Stimulated activated CD8-positive, alpha-beta memory T cell treated with anti-CD3 and anti-CD28 coated beads, Interleukin-15, amount 100 ng/mL, for 24 hours (primary cell): ENCODE measurements at places on chromosomes 4 and X.

GRCh38 chr4:24073948-24074347 is 184.1 kb upstream of the PPARGC1A start:
- no peak for DNase-seq

- DNase-seq = no peak
Observed at GRCh38 chr4:53039741-53040458, 177.8 kb downstream of the RASL11B start.

- DNase-seq = no peak
Observed at GRCh38 chr4:145521282-145521681, 39.6 kb downstream of the SMAD1 start.

DNA sequence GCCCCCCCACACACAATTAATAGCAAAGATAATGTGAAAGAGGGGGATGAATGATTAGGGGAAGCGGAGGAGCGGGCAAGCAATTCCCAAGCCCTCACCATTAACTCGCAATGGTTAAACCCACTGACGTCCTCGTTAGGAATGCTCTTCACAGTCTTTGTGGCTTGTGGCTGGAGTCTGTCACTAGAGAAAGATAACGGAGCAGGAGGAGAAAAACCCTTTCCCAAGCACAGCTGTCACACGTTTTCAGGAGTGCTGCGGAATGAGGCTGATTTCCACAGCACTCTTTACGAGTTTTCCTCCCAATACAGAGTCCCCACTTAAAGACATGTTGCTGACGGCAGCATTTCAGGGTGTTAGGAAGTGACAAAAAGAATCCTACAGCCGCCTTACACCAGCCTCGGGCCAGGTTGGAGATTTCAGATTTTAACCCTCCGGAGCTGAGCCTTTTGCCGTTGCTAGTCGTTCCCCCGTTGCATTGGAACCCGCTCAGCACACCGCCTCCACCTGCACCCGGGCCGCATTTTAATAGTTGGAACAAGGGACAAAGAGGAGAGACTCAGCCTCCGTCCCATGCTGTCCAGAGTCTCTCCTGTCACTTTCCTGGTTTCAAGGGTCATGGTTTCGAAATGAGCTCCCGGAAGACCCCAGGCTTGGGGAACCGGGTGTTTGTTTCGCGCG is 92.2 kb downstream of the GEMIN8 start:
- no peak for DNase-seq

DNA sequence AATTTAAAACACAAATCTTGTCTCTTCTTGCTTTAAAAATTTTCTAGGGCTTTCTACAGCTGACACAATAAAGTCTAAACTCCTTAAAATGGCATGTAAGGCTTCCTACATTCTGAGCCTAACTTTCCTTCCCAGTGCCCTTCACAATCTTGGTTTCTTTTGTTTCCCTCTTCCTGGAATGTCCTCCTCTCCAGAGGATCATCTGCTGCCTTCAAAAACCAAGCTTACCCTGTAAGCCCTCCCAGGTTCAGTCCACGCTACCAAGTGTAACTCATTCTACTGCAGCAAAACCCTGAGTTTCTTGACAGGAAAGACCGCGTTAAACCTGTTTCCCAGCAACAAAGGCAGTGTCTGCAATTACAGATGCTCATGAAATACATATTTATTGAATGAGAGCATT is 91.3 kb downstream of the SHISA3 start:
- no peak for DNase-seq

DNA sequence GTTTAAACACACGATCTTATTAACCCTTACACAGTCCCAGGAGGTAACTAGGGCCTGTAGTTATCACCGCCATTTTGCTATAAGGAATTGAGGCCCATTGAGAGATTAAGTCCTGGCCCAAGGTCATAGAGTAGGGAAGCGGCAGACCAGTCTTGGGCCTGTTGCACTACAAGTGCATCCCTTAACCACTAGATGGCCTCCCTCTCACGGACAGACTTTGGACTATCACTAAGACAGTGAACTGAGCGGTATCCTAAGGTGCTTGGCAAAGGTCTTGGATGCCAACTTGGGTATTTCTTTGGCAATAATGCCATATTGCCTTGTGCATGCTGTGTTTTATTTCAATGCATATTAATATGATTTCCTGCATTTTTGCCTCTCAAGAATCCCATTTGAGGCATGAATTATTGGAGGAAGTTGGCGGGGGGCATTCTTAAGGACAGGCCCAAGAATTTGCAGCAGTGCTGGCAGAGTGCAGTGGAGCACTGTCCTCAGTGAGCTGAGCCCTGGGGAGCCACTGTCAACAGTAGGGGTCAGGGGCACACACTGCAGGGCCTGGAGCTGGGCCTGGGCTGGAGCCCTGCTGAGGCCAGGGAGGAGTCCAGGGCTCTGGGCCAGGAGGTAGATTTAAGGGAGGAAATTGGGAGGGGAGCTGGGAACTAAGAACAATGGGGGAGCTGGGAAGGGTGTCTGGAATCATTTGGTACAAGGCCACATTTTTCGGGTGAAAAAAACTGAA is 147.4 kb downstream of the SMIM20 start:
- DNase-seq = no peak

DNA sequence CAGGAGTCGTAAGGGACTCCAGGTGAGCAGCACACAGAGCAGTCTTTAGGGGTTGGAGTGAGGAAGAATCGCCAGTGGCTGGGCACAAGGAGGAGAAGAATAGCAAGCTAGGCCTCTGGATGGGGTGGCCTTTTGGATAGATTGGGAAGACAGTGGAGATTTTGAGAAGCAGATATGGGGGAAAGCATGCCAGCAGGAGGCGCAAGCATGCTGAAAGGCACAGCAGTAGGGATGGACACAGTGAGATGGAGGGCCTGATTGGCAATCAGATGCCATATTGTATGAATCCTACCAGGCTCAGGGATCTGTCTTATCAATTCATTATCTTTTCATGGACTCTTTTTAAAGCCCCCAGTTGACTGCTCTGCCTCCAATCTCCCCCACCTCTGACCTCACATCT is 60.4 kb upstream of the MAGEA4 start:
- no peak for DNase-seq

DNA sequence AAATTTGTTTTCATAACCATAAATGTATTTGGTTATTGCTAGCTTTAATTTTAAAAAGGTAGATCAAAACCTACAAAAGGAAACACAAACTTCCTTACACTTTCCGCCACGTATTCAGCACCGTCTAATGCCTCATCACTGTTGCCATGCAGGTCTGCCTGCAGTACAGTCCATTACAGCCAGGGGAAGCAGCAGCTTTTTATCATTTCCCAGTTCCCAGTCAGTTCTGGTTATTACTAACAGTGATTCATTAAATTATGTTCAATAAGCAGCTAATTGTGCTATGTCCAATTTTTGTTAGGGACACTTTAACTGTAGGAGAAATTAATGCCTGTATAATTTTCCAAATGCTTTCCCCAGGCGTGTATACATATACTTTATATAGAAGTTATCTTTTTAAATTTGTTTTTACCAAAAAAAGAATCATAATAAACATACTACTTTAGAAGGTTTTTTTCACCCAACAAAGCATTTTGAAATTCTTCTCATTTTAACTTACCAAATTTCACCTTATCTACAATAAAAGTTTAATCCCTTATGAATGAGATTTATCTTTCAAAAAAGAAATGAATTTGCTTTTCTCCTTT is 93.3 kb downstream of the ANXA3 start:
- no peak for DNase-seq

GRCh38 chr4:181821039-181822004 is 421.9 kb upstream of the TENM3 start:
- no peak for DNase-seq

- no peak for DNase-seq
Observed at GRCh38 chrX:24619647-24620046, 27.5 kb downstream of the PCYT1B start.

GRCh38 chrX:24085101-24085500 is 30.3 kb downstream of the EIF2S3 start:
- no peak for DNase-seq

DNA sequence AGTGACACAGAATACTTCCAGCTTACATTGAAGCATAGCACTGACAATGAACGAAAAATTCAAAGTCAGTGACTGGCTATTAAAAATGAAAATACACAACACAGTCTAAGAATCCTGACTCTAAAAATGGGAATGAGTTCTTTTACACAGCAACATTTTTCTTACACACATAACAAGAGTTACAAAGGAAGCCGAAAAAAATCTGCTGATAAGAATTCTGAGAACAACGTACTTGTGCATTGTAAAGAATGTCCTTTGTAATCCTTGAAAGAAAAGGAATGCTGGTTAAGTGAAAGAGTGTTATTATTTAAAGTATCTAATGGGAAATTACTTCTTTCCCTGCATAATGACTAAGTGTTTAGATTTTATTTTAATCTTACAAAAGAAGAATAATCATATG is 199.4 kb downstream of the PRDM5 start:
- DNase-seq = no peak

GRCh38 chr4:171348090-171348489 is 465.1 kb upstream of the GALNTL6 start:
- DNase-seq = no peak

GRCh38 chrX:42751573-42751972 is 26.4 kb downstream of the PPP1R2C start:
- DNase-seq = no peak

DNA sequence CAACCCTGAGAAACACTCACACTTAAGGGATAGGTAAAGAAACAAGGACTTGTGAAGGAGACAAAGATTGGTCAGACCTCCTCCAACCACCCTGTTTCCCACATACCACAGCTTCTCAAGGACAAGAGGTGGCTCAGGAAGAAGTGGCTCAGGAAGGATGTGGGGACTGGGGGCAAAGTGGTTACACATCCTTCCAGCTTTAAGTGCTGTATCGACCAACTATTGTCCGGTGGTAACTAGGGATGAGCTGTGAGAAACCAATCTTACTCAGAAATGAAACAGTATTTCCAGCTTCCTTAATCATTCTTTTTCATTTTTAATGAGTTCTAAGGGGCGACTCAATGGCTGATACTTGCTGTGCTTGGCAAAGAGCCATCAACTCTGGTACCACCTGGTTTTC is 8.5 kb upstream of the LHFPL1 start:
- DNase-seq = no peak

DNA sequence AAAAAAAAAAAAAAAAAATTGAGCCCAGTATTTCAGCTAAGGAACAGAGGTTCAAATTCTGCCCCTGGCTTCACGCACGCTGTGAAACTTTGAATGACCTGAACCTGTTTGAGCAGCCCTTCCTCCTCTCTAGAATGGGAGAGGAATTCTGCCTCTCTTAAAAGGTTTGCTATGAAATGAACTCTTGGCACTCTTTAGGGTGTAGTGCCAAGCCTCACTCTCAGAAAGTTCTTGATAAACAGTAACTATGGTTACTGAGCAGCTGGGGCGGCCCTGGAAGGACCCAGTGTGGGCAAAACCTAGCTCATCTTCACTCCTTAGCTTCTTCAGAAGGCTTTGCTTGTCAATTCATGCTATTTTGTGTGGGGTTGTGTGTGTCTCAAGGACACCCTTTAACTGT is 73.7 kb downstream of the GEMIN8 start:
- DNase-seq = no peak

- DNase-seq = no peak
Observed at GRCh38 chrX:77788050-77788449, 2.0 kb upstream of the ATRX start.

- DNase-seq = no peak
Observed at GRCh38 chr4:46425775-46426400, 36.0 kb upstream of the GABRA2 start.

- no peak for DNase-seq
Observed at GRCh38 chrX:10603612-10604011, 16.8 kb downstream of the MID1 start.

DNA sequence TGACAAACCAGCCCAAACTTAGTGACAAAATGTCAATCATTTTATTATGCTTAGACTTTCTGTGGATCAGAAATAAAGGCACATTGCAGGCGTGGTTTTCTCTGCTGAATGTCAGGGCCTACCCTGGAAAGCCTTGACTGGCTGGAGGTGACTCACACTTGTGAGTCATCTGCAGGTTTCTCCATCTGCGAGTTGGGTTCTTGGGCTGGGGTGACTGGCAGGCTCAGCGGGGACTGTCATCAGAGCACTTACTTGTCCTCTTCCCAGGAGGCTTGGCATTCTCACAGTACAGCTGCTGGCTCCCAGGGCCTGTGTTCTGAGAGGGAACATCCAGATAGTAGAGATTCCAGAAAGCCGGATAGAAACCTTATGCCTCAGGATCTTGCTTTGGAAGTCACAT is 153.8 kb upstream of the AGA start:
- no peak for DNase-seq

- no peak for DNase-seq
Observed at GRCh38 chrX:107204068-107204605, 2.1 kb downstream of the NUP62CL start.

DNA sequence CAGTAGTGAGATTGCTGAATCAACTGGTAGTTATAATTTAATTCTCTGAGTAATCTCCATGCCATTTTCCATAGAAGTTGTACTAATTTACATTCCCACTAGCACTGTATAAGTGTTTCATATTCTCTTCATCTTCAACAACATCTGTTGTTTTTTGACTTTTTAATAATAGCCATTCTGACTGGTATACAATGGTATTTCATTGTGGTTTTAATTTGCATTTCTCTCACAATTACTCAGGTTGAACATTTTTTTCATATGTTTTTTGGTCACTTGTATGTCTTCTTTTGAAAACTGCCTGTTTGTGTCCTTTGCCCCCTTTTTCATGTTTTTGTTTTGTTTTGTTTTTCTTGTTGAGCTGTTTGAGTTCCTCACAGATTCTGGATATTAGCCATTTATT is 880.2 kb downstream of the RAPGEF2 start:
- DNase-seq = no peak

DNA sequence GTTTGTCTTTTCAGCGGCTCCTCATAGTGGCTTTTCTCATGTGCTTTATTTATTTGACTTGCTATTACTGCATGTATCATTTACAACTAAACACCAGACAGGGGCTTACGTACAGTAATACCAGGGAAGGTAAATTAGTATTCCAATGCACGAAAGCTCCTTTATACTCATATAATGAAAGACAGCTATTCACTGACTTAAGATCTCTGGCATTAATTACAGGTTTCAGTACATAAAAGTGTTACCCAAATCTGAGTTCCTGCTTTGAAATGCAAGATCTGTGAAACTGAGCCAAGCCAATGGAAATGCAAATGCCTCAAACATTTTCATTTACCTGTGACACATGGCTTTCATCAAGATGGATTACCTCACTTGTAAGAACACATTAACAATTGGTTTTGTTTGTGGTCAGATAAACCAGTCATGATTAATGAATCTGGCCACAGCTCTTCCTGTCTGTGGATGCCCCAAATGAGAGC is 107.2 kb downstream of the ANAPC4 start:
- DNase-seq = no peak

DNA sequence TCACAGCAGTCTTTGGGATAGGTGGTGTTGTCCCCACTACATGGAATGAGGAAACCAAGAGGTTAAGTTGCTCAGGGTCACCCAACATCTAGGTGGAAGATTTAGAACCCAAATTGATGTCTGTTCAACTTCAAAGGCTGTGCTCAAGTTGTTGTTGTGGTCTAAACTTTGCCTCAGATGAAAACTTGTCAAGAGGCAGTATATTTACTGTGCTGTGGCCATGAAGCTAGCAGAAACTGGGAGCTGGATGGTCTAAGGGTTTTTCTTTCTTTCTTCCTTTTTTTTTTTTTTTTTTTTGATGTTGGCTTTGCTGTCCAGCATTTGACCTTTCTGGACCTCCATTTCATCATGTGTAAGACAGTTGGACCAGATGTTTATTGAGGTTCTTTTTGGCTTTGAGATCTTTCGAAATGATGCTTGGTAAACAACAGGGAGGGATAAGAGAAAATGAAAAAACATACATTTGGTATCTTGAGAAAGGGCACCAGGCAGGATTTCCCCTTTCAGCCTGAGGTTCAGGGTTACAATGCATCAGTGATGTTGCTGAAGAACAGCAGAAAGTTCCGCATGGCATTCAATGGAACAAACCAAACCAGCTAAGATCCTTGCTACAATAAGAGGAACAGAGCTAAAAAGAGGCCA is 166.2 kb upstream of the RPS6KA3 start:
- no peak for DNase-seq

- DNase-seq = no peak
Observed at GRCh38 chr4:99821918-99822503, 5.4 kb downstream of the DAPP1 start.
